Fibroblast of skin of scalp (primary cell): ENCODE measurements at places on chromosomes 6 and 20.

- no peak for DNase-seq
Observed at GRCh38 chr6:8079126-8079525, 14.9 kb upstream of the BLOC1S5 start.

GRCh38 chr20:5214826-5215225 lies 88.0 kb downstream of the CDS2 start:
- DNase-seq, result no peak

DNA sequence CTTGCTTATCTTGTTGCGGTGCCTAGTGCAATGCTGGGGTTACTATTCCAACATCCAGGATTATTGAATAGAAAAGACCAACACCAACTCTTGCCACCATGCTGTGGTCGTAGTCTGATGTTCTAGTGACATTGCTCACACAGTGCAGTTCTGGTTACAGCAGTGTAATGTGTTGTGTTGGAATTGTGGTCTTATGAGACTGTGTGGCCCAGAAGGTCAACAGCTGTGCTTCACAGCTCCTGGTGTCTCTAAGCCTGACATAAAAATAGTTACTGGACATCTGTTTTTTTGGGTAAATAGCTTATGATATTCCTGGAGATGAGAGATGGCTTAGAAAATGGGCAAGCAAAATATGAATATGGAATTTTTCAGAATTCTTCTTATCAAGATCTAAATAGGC lies 57.6 kb downstream of the SLC22A2 start:
- DNase-seq, result no peak

- DNase-seq, result no peak
Observed at GRCh38 chr20:20261159-20261558, 106.7 kb upstream of the INSM1 start.

GRCh38 chr20:50855498-50856474 lies 60.9 kb downstream of the BCAS4 start:
- no peak for DNase-seq

DNA sequence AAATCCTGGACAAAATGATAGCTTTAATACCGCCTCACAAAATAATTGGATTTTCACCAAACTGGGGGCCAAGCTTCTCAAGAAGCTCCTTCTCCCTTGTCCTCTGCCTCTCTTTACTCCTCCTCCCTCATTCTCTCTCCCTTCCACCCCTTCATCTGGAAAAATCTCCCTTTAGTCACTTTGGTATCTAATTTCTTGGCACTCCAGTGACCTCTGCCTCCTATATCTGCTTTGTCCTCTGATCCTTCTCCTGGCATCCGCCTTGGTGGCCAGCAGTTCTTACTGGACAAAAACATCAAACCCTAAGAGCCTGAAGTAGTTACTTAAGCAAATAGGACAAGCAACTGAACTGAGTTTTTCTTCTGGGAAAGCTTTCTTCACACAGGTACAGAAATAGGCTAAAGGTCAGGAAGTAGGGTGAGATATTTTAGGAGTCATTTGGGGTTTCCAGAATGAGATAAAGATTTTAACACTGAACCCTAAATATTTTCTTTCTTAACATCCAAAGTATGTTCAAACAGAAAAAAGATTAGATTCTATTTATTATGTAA lies 220.7 kb downstream of the ARHGAP18 start:
- DNase-seq, result no peak

- peak; percentile 52 for DNase-seq
Observed at GRCh38 chr6:2429460-2429859, 184.1 kb upstream of the GMDS start.

GRCh38 chr6:114115652-114116051 lies 144.7 kb upstream of the HDAC2 start:
- no peak for DNase-seq

- peak; percentile 56 for DNase-seq
Observed at GRCh38 chr20:47765691-47766594, 19.3 kb downstream of the SULF2 start.

- DNase-seq, result peak; percentile 74
Observed at GRCh38 chr6:106066989-106067388, 19.1 kb upstream of the PRDM1 start.

- DNase-seq, result no peak
Observed at GRCh38 chr6:40960742-40961430, 78.1 kb downstream of the UNC5CL start.

DNA sequence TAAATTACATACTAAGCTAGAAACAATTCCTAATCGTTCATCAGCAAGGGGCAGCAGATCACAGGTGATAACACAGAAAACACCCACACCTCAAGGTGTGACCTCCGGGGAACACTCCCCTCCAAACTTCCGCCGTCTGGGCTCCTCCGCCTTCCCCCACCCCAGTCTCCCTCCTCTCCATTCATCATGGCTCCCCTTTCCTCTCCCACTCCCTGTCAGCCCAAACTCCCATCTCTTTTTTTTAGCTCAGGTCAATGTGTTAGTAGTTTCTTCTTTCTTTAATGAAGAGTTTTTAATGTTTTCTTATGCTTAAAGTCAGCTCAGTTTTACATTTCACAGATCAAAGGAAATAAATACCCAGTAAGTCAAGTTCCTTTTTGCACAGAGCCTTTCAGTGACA lies 20.7 kb downstream of the CNKSR3 start:
- DNase-seq, result no peak

- no peak for DNase-seq
Observed at GRCh38 chr20:48846516-48847492, 19.0 kb upstream of the PREX1 start.

DNA sequence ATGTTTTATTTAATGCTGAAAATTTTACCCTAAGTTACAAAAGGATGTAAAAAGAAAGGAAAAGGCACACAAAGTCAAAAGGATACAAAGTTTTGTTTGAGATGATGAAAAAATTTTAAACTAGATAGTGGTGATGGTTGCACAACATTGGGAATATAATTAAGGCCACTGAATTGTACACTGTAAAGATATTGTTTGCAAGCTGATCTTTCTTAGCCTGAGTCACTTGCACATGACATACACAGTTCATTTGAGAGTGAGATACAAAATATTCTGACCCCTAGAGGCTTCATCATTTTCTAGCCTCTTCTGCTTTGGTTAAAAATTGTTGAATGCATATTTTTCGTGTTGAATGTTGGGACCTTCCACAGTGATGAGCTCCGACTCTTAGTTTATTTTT lies 462.6 kb downstream of the HDGFL1 start:
- peak; percentile 6 for DNase-seq

GRCh38 chr20:38559764-38560163 lies 21.2 kb upstream of the ADIG start:
- DNase-seq, result no peak
